Stimulated activated CD8-positive, alpha-beta memory T cell treated with anti-CD3 and anti-CD28 coated beads, Interleukin-15, amount 100 ng/mL, for 24 hours (primary cell): ENCODE measurements at places on chromosomes 7 and 10.

- DNase-seq, result no peak
These were observed 162.3 kb downstream of the SKIDA1 start for GRCh38 chr10:21363092-21363730.

DNA sequence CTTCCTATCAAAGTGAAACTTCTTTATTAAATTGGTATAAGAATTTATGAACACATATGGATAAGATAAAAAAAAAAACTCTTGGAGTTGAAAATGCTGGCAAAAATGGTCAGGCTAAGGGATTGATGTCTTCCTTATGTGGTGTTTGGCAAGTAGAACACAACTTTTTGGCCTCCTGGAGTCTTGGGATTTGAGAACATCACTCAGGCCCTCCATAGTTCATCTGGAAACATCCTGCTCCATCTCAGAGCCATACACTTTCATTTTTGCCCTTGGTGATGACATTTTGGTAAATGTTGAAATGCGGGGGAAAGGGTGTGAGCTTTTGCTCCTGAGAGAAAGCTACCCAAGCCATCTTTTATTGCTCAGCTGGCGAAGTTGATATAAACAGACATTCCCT lies 27.5 kb upstream of the BTBD16 start:
- DNase-seq, result no peak

- DNase-seq, result no peak
These were observed 472.6 kb downstream of the XPNPEP1 start for GRCh38 chr10:109450702-109451101.

GRCh38 chr10:30121401-30121800 lies 62.0 kb upstream of the JCAD start:
- no peak for DNase-seq

DNA sequence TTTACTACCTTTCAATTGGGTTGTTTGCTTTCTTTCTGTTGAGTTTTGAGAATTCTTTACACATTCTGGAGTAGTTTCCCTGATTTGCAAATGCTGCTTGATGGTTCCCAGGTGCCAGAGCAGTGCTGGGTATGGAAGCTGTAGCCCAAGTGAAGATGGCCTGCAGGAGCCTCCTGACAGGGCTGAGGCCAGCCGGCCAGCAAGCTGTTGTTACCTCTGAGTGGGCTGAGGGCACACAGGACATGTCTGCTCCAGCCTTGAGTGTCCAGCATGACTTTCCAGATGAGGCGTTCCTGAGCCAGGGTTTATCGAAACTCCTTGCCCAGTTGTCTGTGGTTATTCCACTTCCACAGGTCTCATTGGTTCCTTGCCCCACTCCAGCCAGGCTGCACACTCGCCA lies 164.6 kb upstream of the TNS3 start:
- no peak for DNase-seq

- DNase-seq, result no peak
These were observed 135.6 kb upstream of the RET start for GRCh38 chr10:42941295-42941644.
